ENCODE measurements at places on chromosomes 11 and 22.

DNA sequence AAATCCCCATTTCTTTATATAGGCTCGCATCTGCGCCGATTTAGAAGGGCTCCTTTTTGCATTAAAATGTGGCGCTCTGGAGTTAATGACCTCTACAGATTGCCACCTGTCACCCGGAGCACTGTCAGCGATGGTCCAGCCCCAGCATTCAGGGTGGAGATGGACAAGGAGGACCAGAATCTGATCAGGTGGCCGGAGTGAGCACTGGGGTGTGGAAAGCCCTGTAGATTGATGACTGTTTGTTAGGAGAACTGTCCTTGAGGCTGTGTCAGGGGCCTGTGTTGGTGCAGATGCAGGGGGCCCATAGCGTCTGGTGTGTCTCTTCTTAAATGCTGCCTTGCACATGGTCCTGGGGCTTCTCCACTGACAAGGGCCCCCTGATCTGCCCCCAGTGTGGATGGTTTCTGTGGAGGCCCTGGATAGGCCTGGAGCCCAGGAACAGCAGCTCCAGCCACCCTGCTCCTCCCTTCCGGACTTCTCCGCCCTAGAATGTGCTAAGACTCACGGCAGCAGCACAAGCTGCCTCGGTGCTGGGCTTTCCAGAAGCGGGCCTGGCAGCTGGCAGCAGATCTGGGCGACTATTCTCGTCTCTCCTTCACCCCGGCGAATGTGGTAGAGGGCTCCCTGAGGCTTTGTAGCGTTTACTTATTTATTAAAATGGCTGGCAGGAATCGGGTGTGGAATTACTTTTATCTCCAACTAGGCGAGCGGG, 1333.3 kb downstream of the BRD1 start:
- no peak for DNase-seq

DNA sequence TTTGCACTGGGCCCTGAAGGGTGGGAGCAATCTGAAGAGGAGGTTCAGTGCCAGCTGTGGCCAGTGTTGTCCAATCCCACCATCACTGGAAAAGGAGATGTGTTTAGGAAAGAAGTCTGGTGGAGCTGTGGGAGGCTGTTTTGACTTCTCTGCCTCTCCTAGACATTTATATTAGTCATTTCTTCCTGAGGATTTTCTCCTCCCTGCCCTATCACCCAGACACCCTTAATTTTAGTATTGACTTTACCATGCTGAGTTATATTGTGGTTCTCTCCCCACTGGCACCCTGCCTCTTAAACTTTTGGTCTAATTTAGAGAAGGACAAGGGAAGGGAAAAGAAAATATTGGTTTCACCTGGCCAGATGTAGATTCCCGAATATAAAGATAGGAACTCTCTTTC, 159.1 kb downstream of the WNT11 start:
- DNase-seq: no peak

- DNase-seq: no peak
Observed at GRCh38 chr11:117319214-117319840, 3.3 kb upstream of the BACE1 start.

DNA sequence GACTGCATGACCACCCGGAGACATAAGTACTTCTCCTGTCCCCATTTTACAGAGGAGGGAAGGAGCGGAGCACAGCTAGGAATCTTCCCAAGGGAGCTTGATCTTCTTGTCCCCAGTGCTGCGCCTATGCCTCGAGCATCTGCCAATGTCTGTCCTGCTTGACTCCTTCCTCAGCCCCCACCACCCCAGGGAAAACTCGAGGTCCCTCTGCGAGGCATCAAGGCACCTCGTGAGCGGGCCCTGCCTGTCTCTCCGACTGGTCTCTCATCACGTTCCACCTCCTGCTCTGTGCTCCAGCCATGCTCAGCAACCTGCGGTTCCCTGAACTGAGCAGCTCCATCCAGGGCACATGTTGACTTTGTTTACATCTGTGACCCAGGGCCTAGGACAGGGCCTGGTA, 2.5 kb downstream of the NCF4 start:
- no peak for DNase-seq

DNA sequence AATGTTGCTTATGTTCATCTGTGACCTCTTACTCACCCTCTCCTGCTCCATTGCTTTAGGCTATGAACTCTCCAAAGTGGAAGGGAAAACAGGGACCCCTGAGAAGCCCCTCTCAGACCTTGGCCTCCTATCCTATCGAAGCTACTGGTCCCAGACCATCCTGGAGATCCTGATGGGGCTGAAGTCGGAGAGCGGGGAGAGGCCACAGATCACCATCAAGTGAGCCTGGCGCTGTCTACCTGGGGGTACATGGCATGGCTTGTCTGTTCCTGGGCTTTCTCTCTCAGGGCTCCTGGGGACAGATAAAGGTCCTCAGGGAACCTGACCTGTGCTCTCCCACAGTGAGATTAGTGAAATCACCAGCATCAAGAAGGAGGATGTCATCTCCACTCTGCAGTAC, 2.1 kb downstream of the RNASEH2C start:
- DNase-seq: no peak

GRCh38 chr11:3840870-3841425, at the start of gene RHOG:
Gene RHOG, minus strand, starts transcription at chr11:3840959. Its CDS starts 12,821 bp downstream, at chr11:3828138.
- peak; percentile 62 for DNase-seq

DNA sequence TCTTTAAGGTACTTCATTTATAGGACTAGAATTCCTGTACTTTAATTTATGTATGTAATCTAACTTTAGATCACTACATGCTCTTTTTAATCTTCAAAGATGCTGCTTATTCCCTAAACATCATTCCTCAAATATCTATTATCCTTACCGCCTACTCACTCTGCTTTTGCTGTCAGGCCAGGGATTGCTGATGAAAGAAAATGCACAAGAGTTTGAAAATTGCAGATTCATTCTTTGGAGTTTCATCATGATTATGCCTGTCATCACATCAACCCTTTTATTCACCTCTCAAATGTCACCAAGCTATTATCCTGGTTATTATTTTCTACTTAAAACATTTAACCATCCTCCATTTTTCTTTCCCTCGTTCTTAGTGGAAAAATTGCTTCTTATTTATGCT, 802.7 kb downstream of the METTL15 start:
- no peak for DNase-seq

DNA sequence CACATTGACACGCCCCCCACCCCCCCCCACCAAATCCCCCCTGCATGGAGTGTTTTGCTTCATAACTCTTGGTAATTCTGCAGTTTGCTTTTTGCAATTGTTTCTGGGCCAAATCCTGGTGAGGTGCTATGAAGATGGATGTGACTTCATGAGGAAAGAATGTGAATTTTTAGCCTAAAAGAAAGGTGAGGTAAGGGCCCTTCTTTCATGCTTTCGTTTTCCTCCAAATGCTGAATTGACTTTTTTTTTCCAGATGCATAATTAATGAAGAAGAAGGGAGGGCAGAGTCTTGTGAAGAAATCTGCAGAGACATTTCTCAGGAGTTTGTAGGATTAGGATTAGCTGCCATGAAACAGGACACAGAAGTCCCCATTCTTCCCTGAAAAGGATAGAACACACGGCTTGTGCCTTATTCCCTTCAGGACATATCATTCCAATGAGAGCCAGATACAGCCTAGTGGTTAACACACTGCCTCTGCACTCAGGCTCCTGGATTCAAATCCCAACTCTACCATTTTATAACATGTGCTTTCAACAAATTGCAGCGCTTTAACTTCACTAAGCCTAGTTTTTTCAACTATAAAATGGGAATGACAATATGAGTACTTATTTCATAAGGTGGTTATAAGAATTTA, 19.6 kb upstream of the TBCEL start:
- no peak for DNase-seq

GRCh38 chr11:78457448-78457847, 39.8 kb upstream of the GAB2 start:
- DNase-seq: no peak

- DNase-seq: no peak
Observed at GRCh38 chr11:64809781-64810241, 540 bp downstream of the MEN1 start.

DNA sequence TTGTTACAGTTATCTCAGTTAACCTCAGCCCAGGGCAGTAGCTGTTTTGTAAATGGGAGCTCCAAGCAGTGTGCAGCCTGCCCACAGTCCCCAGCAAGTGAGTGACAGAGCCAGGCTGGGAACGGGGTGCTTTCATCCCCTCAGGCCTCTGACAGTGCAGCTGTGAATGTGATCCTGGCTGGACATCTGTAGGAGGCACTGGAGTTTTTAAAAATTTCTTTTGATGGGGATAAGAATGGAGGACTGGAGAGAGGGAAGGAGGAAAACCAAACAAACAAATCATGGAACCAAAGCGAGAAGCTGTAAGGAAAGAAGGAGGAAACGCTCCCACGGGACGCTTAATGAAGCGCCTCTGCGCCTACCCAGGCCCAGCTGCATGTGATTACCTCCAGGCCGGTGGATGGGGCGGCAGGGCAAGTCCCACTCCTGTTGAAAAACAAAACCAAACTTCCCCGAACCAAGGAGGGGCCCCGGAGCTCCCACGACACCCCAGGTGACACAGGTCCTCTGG, 40.6 kb downstream of the SCUBE1 start:
- DNase-seq: no peak

DNA sequence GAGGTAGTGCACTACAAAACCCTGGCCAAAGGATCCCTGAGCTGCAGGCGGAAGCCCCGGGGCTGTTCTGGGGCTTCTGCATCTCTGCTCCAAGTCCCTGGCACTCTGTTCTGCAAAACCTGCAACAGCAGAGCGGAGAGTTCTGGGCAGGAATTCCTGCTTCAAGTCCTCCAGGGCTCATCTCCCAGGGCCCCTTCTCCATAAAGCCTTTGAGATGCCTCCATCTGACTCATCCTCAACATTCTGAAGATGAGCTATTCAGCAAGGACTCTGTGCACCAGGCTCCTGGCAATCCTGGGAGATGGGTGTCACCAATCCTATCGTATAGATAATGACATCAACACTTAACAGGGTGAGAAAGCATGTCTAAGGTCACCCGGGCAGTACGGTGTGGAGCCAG, 19.3 kb downstream of the SYN3 start:
- no peak for DNase-seq

- DNase-seq: no peak
Observed at GRCh38 chr11:113673550-113674396, 32.3 kb downstream of the TMPRSS5 start.

- peak; percentile 65 for DNase-seq
Observed at GRCh38 chr11:313787-314553, at the start of gene IFITM1. Gene IFITM1, plus strand, starts transcription at chr11:314040. Its CDS starts 131 bp downstream, at chr11:314171.

DNA sequence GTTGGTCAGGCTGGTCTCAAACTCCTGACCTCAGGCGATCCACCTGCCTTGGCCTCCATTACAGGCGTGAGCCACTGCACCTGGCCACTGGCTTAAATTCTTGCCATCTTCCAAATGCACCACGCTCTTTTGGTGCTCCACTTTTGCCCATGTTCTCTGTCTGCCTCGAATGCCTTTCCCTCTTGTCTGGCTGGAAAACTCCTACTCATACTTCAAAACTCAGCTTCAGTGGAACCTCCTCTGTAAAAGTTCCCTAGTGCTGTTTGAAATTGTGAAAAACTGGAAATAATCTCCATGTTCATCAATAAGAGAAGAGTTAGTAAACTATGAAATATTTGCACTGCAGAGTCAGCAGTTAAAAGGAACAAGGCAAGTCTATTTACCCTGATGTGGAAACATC, 11.5 kb downstream of the VWCE start:
- no peak for DNase-seq

DNA sequence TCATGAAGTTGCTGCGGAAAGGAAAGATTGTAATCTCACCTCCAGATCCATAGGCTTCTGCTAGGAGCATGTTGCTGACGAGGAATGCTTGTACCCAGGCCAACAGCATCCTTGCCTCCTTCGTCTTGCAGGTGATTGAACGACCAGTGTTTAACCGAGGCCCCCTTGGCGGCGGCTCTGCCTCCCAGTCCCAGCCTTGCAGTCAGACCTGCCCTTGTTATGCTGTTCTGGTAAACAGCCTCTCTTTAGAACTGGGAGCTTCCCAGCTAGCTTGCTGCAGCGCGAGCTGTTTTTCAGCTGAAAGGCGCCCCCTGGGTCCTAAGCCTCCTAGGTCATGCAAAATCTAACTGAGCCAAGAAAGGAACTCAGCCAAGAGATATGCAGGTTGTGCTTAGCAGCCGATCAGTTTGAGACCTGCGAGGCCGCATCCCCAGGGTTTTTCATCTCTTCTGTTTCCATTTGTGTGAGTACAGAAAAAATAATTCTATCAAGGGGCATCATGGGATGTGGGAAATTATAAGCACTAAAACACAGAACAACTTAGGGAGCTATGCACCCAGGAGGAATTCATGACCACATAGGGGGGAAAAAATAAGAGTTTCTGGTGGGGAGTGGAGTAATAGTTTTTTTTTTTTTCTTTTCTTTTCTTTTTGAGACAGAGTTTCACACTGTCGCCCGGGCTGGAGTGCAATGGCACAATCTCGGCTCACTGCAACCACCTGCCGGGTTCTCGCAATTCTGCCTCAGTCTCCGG, at the start of gene PIK3IP1:
Gene PIK3IP1, minus strand, starts transcription at position 253 of the 754 bp plus-strand sequence. Its CDS starts 144 bp downstream, at position 109.
- DNase-seq: peak; percentile 36

GRCh38 chr11:117969160-117969991, 16.8 kb upstream of the IL10RA start:
- no peak for DNase-seq

Measured in GM18507 (cell line).